Cardiac muscle cell (in vitro differentiated cells and primary cell): ENCODE measurements at places on chromosomes 16 and 17. TPM values are rescaled to one million over a fixed set of nuclear protein-coding genes. Genes with fewer than 3 reads are reported as not detected.
A peak's percentile ranks its signal among the peaks of the same experiment; 100 is the strongest.

The ABAT gene
- total RNA-seq = 71.4 and 115 TPM in 2 replicates

GRCh38 chr16:17294856-17295255, 175.9 kb downstream of the XYLT1 start:
- no peaks in the 10 kb centered on the region for H3K27me3 ChIP-seq
- H3K4me3 ChIP-seq = no peak overlapping the region
- H3K36me3 ChIP-seq = no peaks in the 10 kb centered on the region
- H3K27ac ChIP-seq = no peak overlapping the region
- no peak for DNase-seq

The CCDC144A gene
- total RNA-seq = 0.11 and 0.15 TPM in 2 replicates

DNA sequence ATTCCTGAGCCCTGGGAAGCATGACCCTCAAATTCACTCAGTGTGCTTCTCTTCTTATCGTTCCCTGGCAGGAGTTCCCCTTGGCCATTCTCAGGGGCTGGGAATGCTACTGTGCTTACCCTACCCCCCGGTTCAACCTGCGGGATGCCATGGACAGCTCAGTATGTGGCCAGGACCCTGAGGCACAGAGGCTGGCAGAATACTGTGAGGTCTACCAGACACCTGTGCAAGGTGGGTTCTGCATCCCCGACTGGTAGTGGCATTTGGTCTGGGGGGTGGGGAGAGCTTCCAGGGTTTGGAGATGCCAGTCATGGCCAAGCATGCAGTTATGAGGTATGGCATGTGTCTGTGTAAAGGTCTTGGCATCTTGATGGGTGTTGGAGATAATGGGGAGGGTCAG, 39.4 kb downstream of the WSCD1 start:
- no peaks in the 10 kb centered on the region for H3K36me3 ChIP-seq
- H3K27ac ChIP-seq = no peak overlapping the region
- no peaks in the 10 kb centered on the region for H3K4me1 ChIP-seq
- no peak for DNase-seq

The GNG13 gene
- not detected in 2 replicates for total RNA-seq

DNA sequence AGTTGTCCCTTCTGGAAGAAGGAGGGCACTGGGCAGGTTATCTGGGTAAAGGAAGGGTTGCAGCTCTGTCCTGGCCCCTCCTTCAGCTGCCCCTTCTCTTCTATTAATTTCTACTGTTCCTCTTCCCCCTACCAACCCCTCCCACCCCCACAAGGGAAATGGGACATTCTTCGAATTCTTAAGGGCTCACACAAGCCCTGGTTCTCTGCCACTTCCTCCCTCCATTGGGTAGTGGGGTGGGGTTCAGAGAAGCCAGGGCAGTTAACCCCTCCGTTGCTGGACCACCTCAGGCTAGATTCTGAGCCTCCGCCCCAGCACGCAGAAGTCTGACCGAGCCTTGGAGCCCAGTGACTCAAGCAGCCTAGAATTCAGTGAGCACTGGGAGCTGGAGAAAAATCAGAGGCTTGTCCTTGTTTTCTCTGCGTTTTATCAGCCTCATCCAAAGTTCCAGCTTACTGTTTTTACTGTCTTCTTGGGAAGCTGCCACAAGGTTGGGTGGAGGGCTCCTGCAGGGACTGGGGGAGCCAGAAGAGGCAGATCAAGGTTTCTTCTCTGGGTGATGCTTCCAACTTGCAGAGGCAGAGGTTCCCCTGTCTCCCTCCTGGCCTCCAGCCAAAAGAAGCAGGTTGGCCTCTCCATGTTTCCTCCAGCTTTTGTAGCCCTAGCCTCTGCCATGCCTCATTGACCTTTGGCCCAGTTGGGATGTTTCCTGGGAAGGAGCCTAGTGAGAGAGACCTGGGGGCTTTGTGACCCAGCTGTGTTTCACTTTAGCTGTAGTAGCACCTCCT, 10.2 kb downstream of the LASP1 start:
- H3K36me3 ChIP-seq = no peaks in the 10 kb centered on the region
- H3K27ac ChIP-seq = peak overlapping the region; percentile 88
- peak; percentile 87 for DNase-seq
- H3K27me3 ChIP-seq = no peaks in the 10 kb centered on the region
- H3K4me1 ChIP-seq = peaks cover 39% of the 10 kb centered on the region

DNA sequence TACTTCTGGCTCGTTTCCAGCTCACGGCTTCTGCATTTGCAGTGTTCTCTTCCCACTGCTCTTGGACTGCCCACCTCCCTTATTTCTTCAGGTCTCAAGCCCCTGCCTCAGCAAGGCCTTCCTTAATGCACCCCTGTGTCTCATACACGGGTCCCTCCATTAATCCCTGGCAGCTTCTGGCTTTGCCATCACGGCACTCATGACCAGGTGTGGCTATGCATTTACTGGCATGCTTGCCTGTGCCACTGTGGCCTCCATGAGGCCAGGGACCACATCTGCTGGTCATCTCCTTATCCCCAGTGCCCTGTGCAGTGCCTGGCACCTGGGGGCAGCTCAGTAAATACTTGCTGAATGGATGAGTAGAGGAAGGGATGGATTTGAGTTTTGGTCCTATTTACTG, 114.1 kb downstream of the C16orf78 start:
- DNase-seq = no peak
- H3K4me3 ChIP-seq = no peak overlapping the region
- no peaks in the 10 kb centered on the region for H3K27me3 ChIP-seq
- no peak overlapping the region for H3K27ac ChIP-seq
- no peaks in the 10 kb centered on the region for H3K36me3 ChIP-seq
